ENCODE measurements at places on chromosomes 7 and 10.

DNA sequence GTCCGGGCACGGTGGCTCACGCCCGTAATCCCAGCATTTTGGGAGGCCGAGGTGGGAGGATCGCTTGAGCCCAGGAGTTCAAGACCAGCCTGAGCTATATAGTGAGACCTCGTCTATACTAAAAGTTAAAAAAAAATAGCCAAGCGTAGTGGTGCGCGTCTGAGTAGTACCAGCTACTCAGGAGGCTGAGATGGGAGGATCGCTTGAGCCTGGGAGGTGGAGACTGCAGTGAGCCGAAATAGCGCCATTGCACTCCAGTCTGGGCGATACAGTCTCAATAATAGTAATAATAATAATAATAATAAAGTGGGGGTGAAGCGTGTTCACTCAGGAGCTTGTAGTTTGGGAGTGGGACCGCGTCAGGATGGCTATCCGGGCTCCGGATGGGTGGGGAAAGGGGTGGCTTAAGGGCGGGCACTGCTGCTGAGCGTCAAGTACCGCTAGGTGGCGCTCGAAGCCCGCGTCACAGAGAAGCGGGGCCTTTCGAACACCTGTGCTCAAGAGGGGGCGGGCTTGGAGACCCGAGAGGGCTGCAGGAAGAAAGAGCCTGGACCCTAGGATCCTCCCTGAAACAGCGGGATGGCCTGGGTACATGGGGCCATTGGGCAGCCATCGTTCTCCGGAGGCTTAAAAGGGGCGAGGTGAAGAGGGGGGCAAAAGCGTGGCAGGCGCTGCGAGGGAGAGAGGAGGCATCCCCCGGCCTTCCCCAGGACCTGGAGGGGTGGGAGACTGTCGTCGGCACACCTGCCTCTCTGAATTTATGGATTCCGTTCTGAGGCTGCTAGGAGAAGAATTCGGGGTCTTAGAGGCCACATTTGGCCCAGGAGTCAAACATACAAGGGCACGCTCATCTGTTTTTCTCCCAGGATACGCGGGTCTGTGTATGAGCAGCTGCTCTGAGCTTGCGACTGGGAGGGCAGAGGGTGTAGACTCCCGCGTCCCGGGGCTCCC, 14.5 kb downstream of the LBX1 start:
- peak; percentile 7 for DNase-seq

GRCh38 chr7:43844257-43844656, 25.1 kb downstream of the MRPS24 start:
- DNase-seq: no peak

GRCh38 chr10:49176310-49177268, 11.6 kb downstream of the TMEM273 start:
- no peak for DNase-seq

DNA sequence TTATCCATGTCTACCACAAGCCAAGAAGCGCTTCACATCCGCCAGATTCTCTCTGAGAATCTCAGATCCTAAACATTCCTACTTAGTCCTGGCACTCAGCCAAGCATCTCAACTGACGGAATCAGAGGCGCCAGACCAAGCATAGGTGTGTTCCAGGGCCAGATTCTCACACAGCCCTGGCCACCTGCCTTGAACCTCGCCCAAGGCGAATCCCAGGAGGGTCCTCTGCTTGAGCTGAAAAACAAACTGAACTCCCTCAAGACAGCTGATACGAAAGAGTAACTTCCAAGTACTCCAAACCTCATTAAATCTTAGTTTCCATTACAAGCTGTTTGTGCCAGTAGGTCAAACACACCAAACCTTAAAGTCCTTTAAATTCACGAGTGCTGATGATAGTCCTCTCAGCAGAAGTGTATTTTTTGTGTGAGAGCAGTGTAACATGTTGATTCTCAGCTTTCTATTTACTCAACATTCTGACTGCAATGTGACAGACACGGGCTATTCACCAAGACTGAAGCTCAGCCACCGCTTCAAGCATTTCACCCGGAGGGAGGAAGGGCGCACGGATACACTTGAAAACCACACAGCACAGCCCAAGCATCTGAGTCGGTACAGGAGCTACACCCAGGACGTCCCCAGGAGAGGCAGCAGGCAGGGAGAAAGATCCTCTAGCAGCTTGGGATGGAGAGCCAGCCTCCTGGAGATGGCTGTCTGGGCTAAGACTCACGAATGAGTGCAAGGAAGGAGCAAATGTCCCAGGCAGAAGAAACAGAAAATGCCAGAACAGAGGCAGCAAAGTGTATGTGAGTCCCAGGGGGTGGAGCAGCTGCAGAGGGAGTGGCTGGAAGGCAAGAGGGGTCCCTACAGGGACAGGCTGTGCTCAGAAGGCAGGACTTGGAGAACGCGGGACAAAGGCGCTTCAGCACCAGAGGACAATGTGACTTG, 6.0 kb downstream of the PARD3 start:
- DNase-seq: no peak

- DNase-seq: no peak
Measured at GRCh38 chr7:78063758-78064157, 265.2 kb downstream of the PHTF2 start.

- no peak for DNase-seq
Measured at GRCh38 chr7:100642534-100642907, 1.2 kb upstream of the TFR2 start.

DNA sequence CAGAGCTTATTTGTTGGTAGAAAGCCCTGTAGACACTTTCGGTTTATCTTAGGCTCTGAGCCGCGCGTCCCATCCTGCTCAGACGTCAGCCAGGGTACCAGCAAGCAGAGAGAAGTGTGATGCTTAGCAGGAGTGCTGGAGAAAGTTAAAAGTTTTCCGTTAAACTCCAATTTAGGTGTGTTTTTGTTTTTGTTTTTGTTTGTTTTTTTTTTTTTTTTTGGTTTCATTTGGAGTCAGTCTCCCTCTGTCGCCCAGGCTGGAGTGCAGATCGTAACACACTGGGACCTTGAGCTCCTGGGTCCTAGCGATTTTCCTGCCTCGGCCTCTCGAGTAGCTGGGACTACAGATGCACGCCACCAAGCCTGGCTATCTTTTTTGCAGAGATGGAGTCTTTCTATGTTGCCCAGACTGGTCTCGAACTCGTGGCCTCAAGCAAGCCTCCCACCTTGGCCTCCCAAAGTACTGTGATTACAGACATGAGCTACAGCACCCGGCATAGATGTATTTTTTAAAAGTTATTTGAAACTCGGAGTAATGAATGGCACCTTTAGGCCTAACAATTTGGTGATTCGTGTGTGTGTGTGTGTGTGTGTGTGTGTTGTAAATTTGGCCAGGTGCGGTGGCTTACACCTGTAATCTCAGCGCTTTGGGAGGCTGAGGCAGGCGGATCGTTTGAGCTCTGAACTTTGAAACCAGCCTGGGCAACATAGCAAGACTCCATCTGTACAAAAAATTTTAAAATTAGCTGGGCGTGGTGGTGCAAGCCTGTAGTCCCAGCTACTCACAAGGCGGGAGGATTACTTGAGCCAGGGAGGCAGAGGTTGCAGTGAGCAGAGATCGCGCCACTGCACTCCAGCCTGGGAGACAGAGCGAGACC, 1.3 kb upstream of the HIP1 start:
- DNase-seq: no peak

DNA sequence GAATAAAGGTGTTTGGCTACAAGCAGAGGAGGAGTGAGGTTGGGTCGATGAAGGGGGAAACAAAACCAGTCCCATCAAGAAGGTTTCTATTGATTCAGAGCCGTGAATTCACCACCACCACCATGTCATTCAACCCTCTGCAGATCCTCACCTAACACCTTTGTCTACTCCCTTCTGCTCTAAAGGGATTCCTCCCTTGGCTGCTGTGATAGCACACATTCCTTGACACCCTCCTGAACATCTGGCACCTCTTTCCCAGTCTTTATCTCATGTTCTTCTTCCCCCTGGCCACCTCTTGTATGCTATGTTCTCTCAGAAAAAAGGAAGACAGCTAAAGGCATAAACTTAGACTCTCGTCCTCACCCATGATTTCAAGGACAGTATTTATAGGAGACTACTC, 318.0 kb downstream of the GPAM start:
- no peak for DNase-seq

GRCh38 chr7:115600207-115600606, 430.4 kb downstream of the TFEC start:
- DNase-seq: no peak

DNA sequence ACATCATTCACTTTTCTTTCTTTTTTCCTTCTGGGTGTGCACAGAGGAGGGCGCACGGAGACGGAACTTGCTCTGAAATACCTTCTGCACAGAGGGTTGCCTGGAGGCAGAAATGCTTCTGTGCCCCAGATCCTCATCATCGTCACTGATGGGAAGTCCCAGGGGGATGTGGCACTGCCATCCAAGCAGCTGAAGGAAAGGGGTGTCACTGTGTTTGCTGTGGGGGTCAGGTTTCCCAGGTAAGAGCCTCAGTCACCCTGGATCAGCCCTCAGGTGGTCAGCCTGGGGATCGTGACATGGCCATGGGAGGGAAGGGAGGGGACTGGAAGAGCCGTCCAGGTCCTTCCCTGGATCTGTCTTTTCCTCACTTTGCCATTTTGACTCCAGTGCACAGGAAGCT, 33.6 kb downstream of the VWA2 start:
- no peak for DNase-seq

GRCh38 chr7:43782768-43783555, 24.5 kb downstream of the BLVRA start:
- no peak for DNase-seq

DNA sequence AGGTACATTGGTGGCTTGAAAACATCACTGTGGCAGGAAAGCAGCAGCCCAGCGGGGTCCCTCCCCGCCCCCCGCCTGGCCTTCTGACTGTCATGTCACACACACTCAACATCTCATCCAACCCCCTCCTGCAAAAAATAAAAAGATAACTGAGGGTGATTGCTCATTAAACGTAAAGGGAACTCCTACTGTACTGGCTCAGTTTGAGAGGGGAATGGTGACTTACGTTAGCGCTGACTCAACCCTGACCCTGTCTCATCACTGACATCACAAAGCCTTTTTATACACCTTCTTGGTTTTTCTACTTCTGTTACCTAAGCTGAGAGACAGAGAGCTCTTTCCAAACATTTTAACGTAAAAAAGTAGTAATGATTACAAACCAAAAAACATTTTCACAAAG, 48.8 kb downstream of the ADARB2 start:
- DNase-seq: no peak

DNA sequence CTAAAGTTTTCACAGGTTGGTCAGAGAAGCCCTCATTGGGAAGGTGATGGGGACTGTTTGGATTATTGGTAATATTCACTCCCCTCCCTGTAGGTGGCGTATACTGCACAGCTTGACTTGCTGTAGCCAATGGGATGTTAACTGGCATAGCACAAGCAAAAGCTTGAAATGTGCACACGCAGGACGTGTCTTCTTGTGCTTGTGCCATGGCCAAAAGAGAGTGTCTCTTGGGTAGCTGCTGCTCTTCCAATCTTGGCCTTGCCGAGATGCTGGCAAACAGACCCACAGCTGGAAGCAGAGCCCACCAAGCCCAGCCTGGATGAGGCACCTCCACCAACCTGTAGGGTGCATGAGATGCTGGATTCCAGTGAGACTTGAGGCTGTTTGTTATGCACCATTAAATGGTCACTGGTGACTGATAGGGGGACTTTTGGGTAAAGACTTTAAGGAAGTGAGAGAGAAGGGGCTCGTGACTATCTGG, 266.0 kb downstream of the GRID1 start:
- peak; percentile 40 for DNase-seq

GRCh38 chr10:92573091-92573797, 649 bp downstream of the IDE start:
- no peak for DNase-seq

DNA sequence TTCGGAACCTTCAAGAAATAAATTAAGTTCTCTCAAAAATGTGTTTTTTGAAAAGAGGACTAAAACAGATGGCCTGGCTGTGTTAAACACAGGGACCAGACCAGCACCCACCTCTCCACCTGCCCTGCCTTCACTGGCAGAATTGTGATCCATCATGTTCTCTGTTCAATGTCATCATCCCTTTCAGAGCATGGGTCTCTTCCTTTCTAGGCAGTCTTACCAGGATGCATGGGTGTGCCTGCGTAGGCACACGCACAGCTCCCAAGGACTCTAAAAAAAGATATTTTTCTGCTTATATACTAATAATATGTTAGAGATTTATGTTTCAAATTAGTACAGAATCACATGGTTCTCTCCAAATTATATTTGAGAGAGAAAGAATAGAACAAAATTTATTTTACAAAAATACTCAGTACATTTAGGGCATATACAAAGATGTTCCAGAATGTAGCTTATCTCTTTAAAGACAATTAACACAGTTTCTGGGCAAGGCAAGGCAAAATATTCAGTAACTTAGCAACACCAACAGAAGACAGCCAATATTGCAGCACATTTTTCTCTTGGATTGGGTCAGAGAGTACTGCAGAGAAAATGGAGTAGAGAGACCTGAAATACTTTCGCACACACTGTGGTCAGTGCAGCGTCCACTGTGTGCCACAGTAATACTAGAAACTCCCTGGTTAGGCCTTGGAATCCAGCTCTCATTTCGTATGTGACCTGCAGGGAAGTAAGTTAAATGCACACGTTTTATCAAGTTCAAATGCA, 52.8 kb downstream of the EGFR start:
- DNase-seq: no peak

DNA sequence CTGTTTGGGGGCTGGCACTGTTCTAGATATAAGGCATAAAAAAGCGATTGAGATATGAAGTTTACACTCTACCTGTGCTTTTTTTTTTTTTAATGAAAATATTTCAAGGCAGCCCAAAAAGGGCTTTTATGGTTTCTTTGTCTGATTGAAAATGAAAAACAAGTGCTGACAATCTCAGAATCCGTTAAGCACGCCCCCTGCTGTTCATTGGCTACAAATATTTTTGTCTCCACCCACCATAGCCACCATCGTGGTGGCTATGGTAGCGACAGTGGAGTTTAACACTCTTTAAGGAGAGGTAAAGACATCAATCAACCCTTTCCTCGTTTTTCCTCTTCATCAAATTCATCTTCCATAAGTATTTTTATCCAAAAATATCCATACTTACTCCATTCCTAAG, 94.2 kb downstream of the CD36 start:
- peak; percentile 10 for DNase-seq

- DNase-seq: no peak
Measured at GRCh38 chr10:86802473-86803108, 46.2 kb downstream of the BMPR1A start.

- no peak for DNase-seq
Measured at GRCh38 chr7:44574287-44574872, 672 bp upstream of the DDX56 start.

- no peak for DNase-seq
Measured at GRCh38 chr7:44891372-44891771, 6.0 kb upstream of the PURB start.

GRCh38 chr7:5238500-5238899, 44.2 kb upstream of the SLC29A4 start:
- DNase-seq: no peak

DNA sequence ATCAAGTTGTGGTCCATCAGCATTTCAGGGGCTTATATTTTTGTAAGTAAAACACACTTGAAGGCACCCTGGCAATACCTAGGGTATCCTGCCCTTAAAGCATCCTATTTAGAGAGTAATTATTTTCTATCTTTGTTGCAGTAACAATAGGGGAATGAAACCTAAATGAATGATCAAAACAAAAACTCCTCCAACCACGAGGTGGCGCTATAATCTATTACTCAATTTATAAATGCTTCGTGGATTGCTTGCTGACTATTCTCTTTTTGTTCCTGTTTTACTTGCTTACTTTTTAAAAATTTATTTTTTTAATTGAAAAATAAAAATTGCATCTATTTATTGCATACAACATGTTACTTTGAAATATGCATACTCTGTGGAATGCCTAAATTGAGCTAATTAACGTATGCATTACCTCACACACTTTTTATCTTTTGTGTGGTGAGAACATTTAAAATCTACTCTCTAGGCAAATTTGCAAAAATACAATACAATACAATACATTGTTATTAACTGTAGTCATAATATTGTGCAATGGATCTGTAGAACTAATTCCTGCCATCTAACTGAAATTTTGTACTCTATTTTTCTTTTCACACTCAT, 147.7 kb upstream of the BMPER start:
- DNase-seq: peak; percentile 35
